ENCODE measurements at places on chromosomes 11 and 22.

DNA sequence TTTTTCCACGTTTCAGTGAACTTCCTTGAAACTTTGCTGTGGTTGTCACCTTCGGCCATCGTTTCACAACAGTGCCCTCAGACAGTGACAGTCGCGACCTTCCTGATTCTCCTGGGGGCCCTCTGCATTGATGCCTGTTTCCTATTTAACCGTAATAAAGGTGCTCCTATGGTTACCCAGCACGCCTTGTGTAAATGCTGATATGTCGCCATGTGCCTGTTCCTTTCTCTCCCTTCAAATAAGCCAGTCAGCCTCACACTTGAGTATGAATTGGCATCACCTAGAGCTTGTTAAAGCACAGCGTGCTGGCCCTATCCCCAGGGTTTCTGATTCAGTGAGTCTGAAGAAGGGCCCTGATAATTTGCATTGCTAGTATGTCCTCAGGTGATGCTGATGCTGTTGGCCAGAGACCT, 104.8 kb downstream of the MICAL2 start:
- no peak for DNase-seq

DNA sequence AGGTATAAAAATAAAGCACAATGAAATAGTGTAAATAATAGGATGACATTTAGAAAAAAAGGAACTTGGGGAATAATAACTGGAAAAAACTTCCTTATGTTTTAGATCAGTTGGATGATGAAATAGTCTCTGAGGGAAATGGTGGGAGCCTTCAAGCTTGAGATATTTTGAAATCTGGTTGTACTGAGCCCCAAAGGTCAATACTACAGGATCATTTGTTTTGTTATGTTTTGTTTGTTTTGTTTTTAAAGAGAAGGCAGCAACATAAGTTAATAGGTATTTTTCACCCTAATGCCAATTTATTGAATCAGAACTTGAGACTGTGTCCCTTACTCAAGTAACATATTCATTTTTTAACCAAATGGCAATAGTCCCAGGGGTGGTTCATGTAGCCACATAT, 393.1 kb downstream of the ETS1 start:
- DNase-seq, result no peak

GRCh38 chr11:77752516-77752915, 68.0 kb downstream of the RSF1 start:
- no peak for DNase-seq

GRCh38 chr11:78560153-78560552, 14.5 kb downstream of the NARS2 start:
- DNase-seq, result no peak

DNA sequence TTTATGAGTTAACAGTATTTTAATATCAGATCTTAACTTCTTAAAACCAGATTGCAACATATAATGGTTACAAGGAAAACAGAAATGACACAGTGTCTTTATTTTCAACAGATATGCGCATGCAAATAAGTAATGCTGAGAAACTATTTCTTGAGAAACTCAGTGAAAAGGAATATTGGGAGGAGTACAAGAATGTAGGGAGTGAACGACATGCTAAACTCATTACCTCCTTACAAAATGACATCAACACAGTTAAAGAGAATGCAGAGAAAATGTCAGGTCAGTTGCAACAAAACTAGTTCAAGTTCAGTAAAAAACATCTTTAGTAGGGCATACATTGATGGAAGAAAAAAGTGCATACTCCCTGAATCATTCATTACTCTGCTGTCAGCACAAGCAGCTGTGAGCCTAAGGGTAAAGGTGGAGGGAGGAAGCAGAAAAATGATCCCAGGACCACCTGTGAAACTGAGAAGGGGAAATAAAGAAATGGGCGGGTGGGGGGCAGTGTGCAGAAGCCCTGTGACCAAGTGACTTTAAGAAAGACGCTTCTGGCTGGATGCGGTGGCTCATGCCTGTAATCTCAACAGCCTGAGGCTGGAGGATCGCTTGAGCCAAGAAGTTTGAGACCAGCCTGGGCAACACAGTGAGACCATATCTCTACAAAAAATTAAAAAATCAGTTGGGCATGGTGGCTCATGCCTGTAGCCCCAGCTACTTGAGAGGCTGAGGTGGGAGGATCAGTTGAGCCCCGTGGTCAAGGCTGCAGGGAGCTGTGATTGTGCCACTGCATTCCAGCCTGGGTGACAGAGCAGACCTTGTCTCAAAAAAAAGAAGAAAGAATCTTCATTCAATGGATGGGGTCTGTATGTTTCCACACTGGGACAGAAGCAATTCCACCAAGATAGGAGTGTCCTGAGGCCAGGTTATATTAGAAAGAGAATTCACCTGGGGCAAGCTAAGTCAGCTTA, 31.2 kb downstream of the CCDC83 start:
- DNase-seq, result no peak

- DNase-seq, result no peak
Observed at GRCh38 chr11:101816613-101817012, 98.2 kb upstream of the CEP126 start.

DNA sequence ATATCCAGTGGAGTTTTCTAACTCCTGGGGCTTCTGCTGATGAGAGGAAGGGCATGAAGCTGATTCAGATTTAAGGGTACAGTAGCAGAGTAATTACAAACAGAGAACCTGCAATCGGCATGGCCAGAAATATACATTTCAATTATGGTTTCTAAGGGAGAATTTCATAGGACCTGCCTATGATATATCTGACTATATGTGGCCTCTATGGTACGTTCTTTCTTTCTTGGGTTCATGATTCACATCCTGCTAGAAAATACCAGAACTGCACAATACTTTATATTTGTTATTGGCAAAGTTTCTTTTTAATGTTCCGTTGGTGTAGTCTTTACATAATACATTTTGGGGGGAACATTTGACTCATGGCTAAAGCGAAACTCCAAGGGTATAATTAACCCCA, 63.1 kb upstream of the TTC12 start:
- no peak for DNase-seq

GRCh38 chr11:69832561-69833413, 13.6 kb upstream of the FGF3 start:
- no peak for DNase-seq

GRCh38 chr11:126603486-126603885, 248.0 kb downstream of the ST3GAL4 start:
- DNase-seq, result no peak

- no peak for DNase-seq
Observed at GRCh38 chr11:128470081-128470480, 117.3 kb downstream of the ETS1 start.

DNA sequence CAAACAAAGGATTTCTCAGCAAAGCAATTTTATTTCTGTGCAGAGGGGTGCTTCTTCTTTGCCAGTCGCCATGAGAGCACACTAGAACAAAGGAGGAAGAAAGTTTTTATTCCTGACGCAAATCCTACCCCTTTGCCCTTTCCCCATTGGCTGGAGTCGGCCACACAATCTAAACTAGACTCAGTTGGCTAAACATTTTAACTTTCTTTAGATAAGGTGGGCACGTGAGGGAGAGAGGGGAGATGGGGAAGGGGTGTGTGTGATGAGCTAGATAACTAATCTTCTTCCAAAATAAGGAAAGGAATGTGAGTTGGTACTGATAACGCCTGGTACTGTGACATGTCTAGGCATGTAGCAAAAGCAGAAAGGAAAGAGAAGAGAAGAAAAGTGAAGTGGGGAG, 626 bp downstream of the TRIM22 start:
- DNase-seq, result no peak

GRCh38 chr11:17855531-17856290, 121.1 kb downstream of the KCNC1 start:
- DNase-seq, result peak; percentile 6

DNA sequence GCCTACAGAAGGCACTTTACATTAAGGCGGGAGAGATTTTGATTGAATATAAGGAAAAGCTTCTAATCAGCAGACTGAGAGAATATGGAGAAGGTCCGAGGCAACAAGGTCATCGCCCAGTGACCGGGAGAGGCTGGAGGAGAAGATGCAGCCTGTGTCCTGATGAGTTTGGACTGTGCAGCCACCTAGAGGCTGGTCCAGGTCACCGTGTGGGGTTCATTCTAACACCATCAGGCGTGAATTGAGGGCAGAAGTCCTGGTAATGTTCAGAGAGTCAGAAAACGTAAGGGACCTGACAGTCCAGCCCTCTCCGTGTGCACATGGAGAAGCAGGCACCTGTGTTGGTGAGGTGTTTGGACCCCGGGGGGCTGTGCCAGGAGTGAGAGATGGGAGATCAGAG, 102.7 kb downstream of the FEZ1 start:
- no peak for DNase-seq

DNA sequence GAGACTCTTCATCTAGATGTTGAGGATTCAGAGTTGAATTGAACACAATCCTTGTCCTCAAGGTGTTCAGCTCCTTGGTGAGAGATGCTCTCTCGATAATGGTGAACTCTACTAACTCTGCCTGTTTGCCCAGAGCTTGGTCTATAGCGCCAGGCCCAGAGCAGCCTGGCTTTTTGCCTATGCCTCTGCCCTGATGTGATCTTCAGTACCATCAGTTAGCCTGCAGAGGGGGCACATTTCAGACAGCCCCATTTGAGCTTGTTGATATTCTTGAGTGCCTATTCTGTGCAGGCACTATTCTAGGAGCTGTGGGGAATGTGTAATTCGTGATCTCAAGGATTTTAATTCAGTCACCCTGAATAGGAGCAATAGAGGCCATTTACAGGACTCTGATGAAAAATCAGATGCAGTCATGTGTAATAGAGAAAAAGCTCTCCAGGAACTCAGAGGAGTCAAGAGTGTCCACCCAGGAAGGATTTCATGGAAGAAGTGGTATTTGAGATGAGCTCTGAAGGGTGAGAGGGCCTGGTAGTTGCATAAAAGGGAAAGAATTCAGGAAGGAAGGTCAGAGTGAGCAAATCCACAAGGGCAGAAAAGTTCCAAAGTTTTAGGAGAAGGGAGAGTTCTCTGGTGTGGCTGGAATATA, 19.3 kb downstream of the GTPBP1 start:
- DNase-seq, result no peak

- no peak for DNase-seq
Observed at GRCh38 chr11:28836285-28837081, 728.3 kb downstream of the METTL15 start.

Measured in GF-D8 (cell line).